Liver (tissue), 10 donors: ENCODE measurements at places on chromosomes 1 and 21. TPM values are rescaled to one million over a fixed set of nuclear protein-coding genes. Genes with fewer than 3 reads are reported as not detected.

Gene FNDC10
- 0.08 TPM for total RNA-seq

Gene PADI3
- total RNA-seq: not detected

Gene IFI44L
- total RNA-seq: 2.1 TPM

Gene POLR3C
- total RNA-seq: 12.6 TPM

Gene FHAD1
- under 0.01 TPM for total RNA-seq

Gene CYP4A22
- total RNA-seq: 18.3 TPM

Gene RHOU
- total RNA-seq: 11.3 TPM

Gene NR1I3
- total RNA-seq: 52.3 TPM

Gene SPRR2B
- not detected for total RNA-seq

Gene ZNF672
- 22.6 TPM for total RNA-seq
